Uterus (tissue), 4 donors: ENCODE measurements at places on chromosomes 12 and 14. TPM values are rescaled to one million over a fixed set of nuclear protein-coding genes. Genes with fewer than 3 reads are reported as not detected.

GRCh38 chr12:64147875-64148274 lies 74.2 kb downstream of the KICS2 start:
- no peaks in the 10 kb centered on the region for H3K36me3 ChIP-seq
- no peak overlapping the region for H3K4me3 ChIP-seq
- no peaks in the 10 kb centered on the region for H3K4me1 ChIP-seq
- no peak overlapping the region for H3K27ac ChIP-seq
- DNase-seq: no peak

DNA sequence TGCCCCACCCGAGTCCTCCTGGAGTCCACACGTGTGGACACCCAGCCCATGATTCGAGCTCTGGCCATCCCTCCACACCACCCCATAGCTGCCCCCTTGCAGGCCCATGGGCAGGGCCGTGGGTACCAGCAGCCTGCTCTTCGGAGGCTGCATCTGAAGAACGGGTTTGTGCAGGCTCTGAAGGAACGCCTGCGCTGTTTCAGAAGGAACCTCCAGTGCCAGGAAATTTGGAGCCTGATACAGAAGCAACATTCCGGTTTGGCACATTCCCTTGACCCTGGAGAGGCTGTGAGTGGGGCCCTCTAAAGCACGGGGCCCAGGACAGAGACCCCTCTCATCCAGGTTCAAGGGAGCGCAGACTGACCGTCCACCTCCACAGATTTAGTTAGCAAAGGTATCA lies 57.0 kb downstream of the ZNF664 start:
- H3K4me3 ChIP-seq: no peak overlapping the region
- no peaks in the 10 kb centered on the region for H3K36me3 ChIP-seq
- no peaks in the 10 kb centered on the region for H3K4me1 ChIP-seq
- peak; percentile 40 for DNase-seq

GRCh38 chr14:91925001-91925726 lies 22.3 kb downstream of the FBLN5 start:
- H3K27ac ChIP-seq: peak overlapping the region; percentile 8
- peaks cover 10% of the 10 kb centered on the region for H3K4me1 ChIP-seq
- no peaks in the 10 kb centered on the region for H3K36me3 ChIP-seq
- no peak for DNase-seq
- H3K4me3 ChIP-seq: no peak overlapping the region

DNA sequence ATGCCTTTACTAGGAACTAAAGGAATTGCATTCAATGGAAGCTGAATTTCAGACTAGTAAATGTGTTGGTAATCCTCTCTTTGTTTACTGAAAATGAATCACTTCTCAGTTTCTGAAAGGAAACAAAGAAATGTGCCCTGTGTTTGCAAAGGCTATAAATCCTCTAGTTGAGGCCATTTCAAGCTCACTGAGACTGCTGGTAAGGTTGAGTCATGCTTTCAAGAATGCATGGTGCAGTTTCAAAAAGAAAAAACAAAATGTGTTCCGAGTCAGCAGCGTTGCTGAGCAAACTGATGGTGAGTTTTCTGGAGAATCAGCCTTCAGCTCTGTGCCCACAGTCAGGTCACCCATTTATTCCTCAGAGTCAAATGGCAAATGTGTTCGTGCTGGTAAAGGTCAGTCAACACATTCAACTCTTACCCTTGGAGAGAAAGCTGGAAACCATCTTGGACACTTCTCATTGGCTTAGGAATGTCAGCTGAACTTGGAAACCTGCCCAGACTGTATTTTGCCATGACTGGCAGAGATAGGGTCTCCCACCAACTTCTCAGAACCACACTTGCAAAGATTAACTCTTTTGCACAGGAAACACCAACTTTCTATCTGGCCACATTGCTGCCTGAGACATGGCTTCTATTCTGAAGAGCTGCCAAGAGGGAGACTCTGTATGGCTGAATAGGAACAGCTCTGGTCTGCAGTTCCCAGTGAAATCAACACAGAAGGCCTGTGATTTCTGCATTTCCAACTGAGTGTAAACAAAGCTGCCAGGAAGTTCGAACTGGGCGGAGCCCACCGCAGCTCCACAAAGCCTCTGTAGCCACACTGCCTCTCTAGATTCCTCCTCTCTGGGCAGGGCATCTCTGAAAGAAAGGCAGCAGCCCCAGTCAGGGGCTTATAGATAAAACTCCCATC lies 484.4 kb downstream of the ATP23 start:
- no peak for DNase-seq
- H3K27me3 ChIP-seq: no peaks in the 10 kb centered on the region
- peak overlapping the region; percentile 60 for H3K27ac ChIP-seq
- no peaks in the 10 kb centered on the region for H3K36me3 ChIP-seq
- peaks cover 6% of the 10 kb centered on the region for H3K4me1 ChIP-seq

DNA sequence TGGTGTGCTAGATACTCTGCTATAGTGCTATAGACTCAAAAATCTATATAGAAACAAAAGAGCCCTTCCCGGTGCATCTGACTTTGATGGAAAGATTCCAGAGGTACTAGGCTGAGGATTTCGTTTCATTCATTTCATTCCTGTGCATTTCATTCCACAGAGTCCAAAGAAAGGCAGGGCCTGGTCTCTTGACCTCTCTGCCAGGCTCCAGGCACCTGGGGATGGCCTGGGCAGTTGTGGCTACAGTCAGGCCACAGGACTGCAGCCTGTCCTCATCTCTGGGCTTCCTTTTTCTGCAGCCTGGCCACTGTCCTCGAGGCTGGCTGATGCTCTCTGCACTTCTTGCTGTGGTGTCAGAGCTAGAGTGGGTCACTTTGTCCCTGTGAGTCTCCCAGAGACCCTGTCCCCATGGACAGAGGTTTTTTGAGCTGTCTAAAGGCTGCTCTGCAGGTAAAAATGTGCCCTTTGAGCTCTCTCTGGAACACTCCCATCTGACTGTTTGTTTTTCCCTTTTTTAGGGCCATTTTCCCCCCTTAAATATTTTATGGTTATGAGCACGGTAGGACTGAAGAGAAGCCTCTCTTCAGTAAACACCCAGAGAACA lies 3.2 kb upstream of the VDR start:
- no peaks in the 10 kb centered on the region for H3K4me1 ChIP-seq
- no peak for DNase-seq
- no peaks in the 10 kb centered on the region for H3K36me3 ChIP-seq
- H3K27ac ChIP-seq: no peak overlapping the region

DNA sequence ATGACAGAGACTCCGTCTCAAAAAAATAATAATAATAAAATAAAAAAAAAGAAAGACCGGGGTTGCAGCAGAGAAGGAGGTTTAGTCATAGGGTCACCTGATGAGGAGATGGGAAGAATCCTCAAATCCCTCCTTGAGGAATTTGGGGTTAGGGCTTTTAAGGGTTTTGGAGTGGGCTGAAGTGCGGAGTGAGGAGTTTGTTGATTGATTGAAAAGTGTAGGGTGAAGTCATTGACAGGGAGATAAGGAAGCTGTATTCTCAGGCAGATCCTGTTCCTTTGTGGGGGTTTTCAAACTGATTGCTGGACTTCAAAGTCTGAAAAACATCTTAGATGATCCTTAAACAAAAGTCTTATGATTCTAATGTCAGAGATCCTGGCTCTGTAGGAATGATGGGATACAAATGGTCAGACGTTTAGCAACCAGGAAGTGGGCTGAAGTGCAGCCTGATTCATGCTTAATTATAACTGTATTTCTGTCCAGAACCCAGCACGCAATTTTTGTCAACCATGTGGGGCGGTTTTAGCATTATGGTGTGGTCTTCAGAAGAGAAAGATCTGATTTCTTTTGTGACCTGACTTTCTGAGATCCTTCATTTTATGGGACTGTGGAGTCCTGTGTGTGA lies 16.0 kb downstream of the FNTB start:
- no peaks in the 10 kb centered on the region for H3K4me1 ChIP-seq
- no peaks in the 10 kb centered on the region for H3K36me3 ChIP-seq
- no peak for DNase-seq

GRCh38 chr12:79262938-79263337 lies 398.4 kb downstream of the SYT1 start:
- H3K4me3 ChIP-seq: no peak overlapping the region
- no peak overlapping the region for H3K27ac ChIP-seq
- no peaks in the 10 kb centered on the region for H3K27me3 ChIP-seq
- DNase-seq: no peak

GRCh38 chr12:6684609-6685008 lies 4.6 kb downstream of the ZNF384 start:
- H3K4me1 ChIP-seq: peaks cover 17% of the 10 kb centered on the region
- no peaks in the 10 kb centered on the region for H3K36me3 ChIP-seq
- H3K27me3 ChIP-seq: no peaks in the 10 kb centered on the region
- H3K27ac ChIP-seq: no peak overlapping the region
- no peak for DNase-seq
- no peak overlapping the region for H3K4me3 ChIP-seq

DNA sequence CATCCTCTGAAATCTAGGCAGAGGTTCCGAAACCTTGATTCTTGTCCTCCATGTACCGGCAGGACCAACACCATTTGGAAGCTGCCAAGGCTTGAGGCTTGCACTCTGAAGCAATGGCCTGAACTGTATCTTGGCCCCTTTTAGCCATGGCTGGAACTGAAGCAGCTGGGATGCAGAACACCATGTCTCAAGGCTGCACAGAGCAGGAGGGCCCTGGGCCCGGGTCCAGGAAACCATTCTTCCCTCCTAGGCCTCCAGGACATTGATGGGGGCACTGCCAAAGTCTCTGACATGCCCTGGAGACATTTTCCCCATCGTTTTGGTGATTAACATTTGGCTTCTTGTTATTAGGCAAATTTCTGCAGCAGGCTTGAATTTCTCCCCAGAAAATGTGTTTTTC lies 198.7 kb downstream of the EFCAB11 start:
- no peaks in the 10 kb centered on the region for H3K4me1 ChIP-seq
- H3K27me3 ChIP-seq: no peaks in the 10 kb centered on the region
- no peak overlapping the region for H3K4me3 ChIP-seq

DNA sequence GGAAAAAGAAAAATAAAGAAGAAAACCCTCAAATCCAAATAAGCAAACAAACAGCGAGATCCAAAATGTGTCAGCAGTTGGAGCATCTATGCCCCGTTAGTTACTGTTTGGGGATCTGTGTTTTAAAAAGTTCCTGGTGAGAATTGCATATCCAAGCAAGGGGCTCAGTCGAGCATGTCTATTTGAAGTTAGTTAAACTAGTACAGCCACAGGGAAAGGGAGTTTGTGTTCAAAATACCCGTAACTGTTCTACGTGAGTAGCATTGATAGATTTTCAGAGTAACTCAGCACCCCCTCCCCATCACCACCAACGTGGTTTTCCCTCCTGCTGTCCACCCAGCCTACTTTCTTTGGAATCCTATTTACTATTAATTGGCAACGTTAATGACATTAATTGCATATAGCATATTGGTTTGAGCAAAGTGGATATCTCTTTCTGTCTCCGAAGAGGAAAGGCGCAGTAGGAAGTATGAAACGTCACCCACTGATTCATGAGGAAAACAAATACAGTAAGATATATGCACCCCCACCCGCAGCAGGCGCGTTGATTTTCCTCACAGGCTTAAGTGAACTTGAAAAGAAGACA lies 1.5 kb downstream of the NPAS3 start:
- H3K4me1 ChIP-seq: no peaks in the 10 kb centered on the region
- H3K36me3 ChIP-seq: no peaks in the 10 kb centered on the region
- no peak for DNase-seq
- peak overlapping the region; percentile 87 for H3K27ac ChIP-seq
- H3K27me3 ChIP-seq: peaks cover 7% of the 10 kb centered on the region

DNA sequence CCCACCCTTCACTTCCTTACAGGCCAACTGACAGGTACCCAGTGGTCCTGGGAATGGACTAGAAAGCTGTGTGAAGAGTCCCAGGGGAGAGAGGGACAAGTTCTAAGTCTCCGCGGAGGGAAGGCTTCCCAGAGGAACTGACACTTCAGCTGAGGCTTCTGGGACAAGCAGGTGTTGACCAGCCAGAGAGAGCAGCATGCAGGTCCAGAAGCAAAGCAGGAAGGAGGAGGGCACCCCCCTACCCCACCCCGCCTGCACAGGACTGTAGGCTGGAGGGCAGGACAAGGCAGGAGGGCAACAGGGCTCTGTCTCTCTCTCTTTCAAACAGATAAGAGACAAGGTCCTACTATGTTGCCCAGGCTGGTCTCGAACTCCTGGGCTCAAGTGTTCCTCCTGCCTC lies 58.2 kb upstream of the CORO1C start:
- H3K36me3 ChIP-seq: no peaks in the 10 kb centered on the region
- H3K27ac ChIP-seq: no peak overlapping the region
- no peak overlapping the region for H3K4me3 ChIP-seq
- no peaks in the 10 kb centered on the region for H3K27me3 ChIP-seq
- H3K4me1 ChIP-seq: no peaks in the 10 kb centered on the region
- no peak for DNase-seq

DNA sequence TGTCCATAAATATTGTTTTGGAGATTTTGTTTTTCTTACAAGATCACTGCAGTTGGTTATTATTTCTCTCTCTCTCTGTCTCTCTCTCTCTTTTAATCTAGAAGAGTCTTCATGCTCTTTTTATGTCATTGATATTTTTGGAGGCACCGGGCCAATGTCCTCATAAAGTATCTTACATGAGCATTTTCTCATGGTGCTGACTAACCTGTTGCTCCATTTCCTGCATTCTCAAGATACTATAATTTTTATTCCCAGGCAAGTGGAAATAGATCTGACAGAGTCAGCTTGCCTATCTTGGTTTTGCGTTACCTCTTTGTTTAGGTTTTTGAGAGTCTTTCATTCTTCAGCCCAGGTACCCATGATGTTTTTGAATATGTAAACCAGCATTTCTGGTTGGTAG lies 938.8 kb upstream of the FBXO33 start:
- no peak overlapping the region for H3K4me3 ChIP-seq
- DNase-seq: no peak
- H3K36me3 ChIP-seq: peaks cover 2% of the 10 kb centered on the region

- DNase-seq: no peak
- no peaks in the 10 kb centered on the region for H3K27me3 ChIP-seq
- H3K4me1 ChIP-seq: peaks cover 7% of the 10 kb centered on the region
- no peak overlapping the region for H3K4me3 ChIP-seq
Measured at GRCh38 chr14:52265253-52265652, 2.2 kb upstream of the PTGDR start.

GRCh38 chr14:75489480-75489837 lies 32.8 kb upstream of the BATF start:
- H3K4me1 ChIP-seq: no peaks in the 10 kb centered on the region
- no peaks in the 10 kb centered on the region for H3K27me3 ChIP-seq
- H3K4me3 ChIP-seq: no peak overlapping the region

Gene CPNE6
- not detected for total RNA-seq

Gene ANKRD52
- total RNA-seq: 0.88 TPM

Gene WSCD2
- total RNA-seq: 65.3 TPM

Gene LRRC10
- not detected for total RNA-seq

Gene SRGAP1
- 10.0 TPM for total RNA-seq

Gene CYP46A1
- 0.88 TPM for total RNA-seq

Gene CHMP4A
- 53.3 TPM for total RNA-seq
